ENCODE measurements at places on chromosomes 2 and 18.

GRCh38 chr2:71824436-71824835 is 323.2 kb downstream of the CYP26B1 start:
- no peaks in the 10 kb centered on the region for H3K27me3 ChIP-seq
- H3K4me1 ChIP-seq: no peaks in the 10 kb centered on the region
- no peak overlapping the region for H3K27ac ChIP-seq
- no peaks in the 10 kb centered on the region for H3K36me3 ChIP-seq
- no peak overlapping the region for H3K4me3 ChIP-seq
- DNase-seq: no peak

DNA sequence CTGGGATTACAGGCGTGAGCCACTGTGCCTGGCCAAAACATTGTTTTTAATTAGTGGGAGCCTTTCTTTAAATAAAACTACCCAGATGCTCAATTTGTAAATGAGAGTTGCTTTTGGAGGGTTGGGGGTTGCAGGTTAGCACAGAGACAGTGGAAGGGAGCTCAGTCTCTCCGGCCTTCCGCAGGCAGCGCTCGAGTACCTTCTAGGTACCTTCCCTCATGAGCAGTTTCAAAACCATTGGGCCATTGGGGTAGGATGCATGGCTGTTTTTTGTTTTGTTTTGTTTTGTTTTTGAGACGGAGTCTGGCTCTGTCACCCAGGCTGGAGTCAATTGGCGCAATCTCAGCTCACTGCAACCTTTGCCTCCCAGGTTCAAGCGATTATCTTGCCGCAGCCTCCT is 19.0 kb downstream of the SLC66A3 start:
- H3K27me3 ChIP-seq: no peaks in the 10 kb centered on the region
- peaks cover 4% of the 10 kb centered on the region for H3K4me1 ChIP-seq
- peaks cover 2% of the 10 kb centered on the region for H3K36me3 ChIP-seq
- H3K27ac ChIP-seq: no peak overlapping the region
- no peak overlapping the region for H3K4me3 ChIP-seq

DNA sequence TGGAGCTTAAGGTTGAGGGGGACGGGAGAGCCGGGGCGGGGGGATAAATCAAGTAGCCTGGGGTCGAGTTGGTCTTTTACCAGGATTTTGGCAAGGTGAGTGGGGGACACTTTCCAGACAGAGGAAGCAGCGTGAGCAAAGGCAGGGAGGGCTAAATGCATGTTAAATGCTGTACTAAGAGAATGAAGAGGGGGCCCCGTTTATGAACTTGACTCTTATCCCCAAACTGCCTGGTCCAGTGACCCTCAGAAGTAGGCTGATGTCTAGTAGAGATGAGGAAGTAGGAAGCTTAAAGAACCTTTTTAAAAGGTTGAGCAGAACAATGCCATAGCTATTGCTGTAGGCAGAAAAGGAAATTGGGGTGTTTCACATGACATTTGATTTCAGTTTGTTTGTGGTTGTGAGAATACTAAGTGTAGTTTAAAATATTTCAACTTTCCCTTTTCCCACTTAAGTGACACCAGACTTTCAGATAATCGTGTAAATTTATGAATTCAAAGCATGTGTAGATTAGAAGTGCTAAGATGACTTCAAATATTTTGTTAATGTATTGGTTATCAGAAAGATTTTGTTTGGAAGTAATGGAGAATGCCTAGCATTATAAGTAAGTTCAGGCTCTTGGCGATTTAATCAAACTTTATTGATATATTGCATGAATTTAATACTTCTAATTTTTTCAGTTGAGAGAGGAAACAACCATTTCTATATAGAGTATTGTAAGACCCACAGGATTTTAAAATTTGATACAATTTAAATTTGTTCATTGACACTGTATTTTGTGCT is 1.8 kb downstream of the REL start:
- DNase-seq: no peak
- no peaks in the 10 kb centered on the region for H3K36me3 ChIP-seq
- no peak overlapping the region for H3K4me3 ChIP-seq
- H3K27me3 ChIP-seq: no peaks in the 10 kb centered on the region
- peaks cover 4% of the 10 kb centered on the region for H3K4me1 ChIP-seq

- no peaks in the 10 kb centered on the region for H3K27me3 ChIP-seq
- H3K4me1 ChIP-seq: no peaks in the 10 kb centered on the region
- H3K36me3 ChIP-seq: no peaks in the 10 kb centered on the region
- DNase-seq: no peak
- H3K4me3 ChIP-seq: no peak overlapping the region
Measured at GRCh38 chr2:237306787-237307170, 107.2 kb downstream of the COL6A3 start.

GRCh38 chr2:202278944-202279343 is 13.4 kb downstream of the NOP58 start:
- DNase-seq: no peak
- no peaks in the 10 kb centered on the region for H3K4me1 ChIP-seq
- no peaks in the 10 kb centered on the region for H3K27me3 ChIP-seq
- H3K4me3 ChIP-seq: no peak overlapping the region
- no peak overlapping the region for H3K27ac ChIP-seq

- H3K27me3 ChIP-seq: no peaks in the 10 kb centered on the region
- H3K36me3 ChIP-seq: peaks cover 14% of the 10 kb centered on the region
- no peak overlapping the region for H3K4me3 ChIP-seq
- DNase-seq: no peak
- H3K4me1 ChIP-seq: no peaks in the 10 kb centered on the region
Measured at GRCh38 chr2:105309147-105309545, 20.4 kb downstream of the TGFBRAP1 start.

- H3K27me3 ChIP-seq: no peaks in the 10 kb centered on the region
- DNase-seq: no peak
- H3K4me1 ChIP-seq: peaks cover 5% of the 10 kb centered on the region
- H3K27ac ChIP-seq: no peak overlapping the region
- H3K36me3 ChIP-seq: no peaks in the 10 kb centered on the region
- H3K4me3 ChIP-seq: no peak overlapping the region
Measured at GRCh38 chr2:145957929-145958328, 1438.0 kb upstream of the ZEB2 start.

GRCh38 chr2:170878066-170878465 is 51.0 kb upstream of the GORASP2 start:
- no peaks in the 10 kb centered on the region for H3K27me3 ChIP-seq
- peak; percentile 83 for DNase-seq
- no peak overlapping the region for H3K27ac ChIP-seq
- H3K36me3 ChIP-seq: no peaks in the 10 kb centered on the region

DNA sequence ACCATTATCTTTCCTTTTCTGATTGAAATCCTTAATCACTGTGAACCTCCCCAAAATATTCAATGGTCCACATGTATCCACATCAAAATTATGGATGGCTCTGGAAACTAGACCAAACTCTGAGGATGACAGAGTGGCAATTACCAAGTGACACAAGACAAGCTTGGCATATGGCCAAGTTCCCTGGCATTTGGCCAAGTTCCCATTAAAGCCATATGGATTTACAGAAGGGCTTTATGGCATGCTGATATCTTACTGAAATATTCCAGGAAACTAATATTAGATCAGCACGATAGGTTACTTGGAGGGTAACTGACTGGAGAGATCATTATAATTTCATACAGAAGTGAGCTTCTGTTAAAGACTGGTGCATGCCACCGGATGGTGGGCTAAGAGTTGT is 21.9 kb upstream of the CERS6 start:
- no peak for DNase-seq
- no peak overlapping the region for H3K4me3 ChIP-seq
- no peak overlapping the region for H3K27ac ChIP-seq
- peaks cover 1% of the 10 kb centered on the region for H3K4me1 ChIP-seq
- no peaks in the 10 kb centered on the region for H3K27me3 ChIP-seq

DNA sequence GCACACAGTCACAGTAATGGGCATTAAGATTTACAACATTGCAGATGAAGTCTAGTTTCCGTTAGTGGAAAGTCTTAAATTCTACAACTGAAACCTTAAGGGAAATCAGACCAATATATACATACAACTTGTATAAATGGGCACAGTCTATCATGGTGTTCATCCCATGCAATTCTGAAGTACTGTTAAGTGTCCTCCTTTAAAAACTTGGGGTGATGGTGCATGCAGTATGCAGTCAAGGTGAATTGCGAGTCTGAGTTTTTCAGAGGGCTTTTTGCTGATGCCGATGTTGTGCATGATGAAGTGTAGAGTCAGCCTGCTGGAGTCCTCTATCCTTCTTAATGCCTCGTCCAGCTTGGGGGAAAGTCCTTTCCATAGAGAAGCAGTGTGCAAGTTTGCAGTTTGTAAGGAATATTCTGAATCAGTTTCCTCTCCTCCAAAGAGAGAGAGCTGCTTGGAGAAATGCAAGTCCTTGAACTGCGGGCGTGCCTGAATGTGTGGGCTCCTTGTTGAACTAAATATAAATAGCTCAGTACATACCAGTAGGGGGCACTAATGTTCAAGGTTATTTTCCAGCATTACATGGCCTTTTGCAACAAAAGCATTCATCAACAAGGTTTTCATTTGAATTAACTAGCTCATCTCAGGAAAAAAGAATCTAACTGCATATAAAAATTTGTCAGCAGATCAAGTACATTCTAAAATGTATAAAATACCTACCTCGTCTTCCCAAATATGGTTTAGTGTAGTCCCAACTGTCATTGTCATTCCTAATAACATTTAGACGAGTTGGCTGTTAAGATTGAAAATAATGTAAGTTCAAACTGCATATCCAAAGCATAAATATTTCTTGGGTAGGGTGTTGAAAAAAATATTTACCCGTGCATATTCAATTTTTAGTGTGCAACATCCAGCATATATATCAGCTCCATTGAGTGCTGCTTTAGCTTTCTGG is 21.3 kb downstream of the HNRNPLL start:
- no peaks in the 10 kb centered on the region for H3K4me1 ChIP-seq
- no peak overlapping the region for H3K27ac ChIP-seq

GRCh38 chr2:61534926-61535325 is 3.2 kb downstream of the XPO1 start:
- H3K27ac ChIP-seq: no peak overlapping the region
- no peak for DNase-seq
- peaks cover 3% of the 10 kb centered on the region for H3K4me1 ChIP-seq
- H3K4me3 ChIP-seq: no peak overlapping the region
- no peaks in the 10 kb centered on the region for H3K27me3 ChIP-seq

DNA sequence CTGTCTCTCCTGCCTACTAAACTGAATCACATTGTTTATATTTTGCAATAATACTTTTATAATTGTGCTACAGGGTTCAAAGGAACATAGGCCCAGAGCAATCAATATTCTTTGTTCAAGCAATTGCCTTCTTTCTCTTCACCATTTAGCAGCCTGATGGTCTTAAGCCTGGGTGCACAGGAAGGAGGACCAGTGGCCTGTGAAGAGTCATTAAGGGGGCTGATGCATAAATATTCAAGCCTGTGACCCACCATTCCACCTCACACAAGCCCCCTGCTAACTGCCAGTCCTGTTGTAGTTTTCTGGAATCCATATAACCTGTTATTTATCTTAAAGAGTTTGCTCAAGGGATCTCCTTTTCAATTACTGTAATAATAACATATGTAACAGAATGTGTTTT is 56.0 kb downstream of the ABCA12 start:
- no peak overlapping the region for H3K27ac ChIP-seq
- H3K27me3 ChIP-seq: no peaks in the 10 kb centered on the region
- DNase-seq: no peak
- no peaks in the 10 kb centered on the region for H3K4me1 ChIP-seq
- no peaks in the 10 kb centered on the region for H3K36me3 ChIP-seq
- H3K4me3 ChIP-seq: no peak overlapping the region

DNA sequence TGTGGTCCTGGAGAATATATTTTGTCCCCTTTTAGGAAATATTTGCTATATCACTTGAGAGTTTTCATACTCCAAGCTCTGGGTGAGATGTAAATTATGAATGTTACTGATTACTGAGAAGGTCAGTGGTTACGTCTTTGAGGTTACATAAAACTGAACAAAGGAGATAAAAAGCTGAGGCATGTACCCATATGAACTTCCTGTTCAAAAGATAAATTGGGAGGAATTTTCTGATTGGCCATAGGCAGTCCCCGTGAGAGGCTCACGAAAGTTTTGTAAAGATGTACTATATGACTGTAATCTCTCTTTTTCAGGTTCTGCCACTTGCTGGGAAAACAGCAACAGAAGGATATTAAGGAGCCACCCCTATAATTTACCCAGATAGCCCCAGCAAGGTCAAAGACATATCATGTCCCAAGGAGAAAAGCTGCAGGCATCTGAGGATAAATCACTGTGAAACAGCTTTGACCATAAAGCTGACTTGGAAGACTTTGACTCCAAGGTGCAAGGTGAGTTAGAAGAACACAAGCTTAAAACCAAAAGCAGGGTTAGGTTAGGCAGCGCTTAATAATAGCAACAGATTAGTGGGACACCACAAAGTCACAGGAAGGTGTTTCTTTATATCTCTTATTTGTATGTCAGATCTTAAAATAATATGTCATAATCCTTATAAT is 90.4 kb downstream of the OSBPL6 start:
- H3K4me3 ChIP-seq: no peak overlapping the region
- DNase-seq: no peak
- H3K27ac ChIP-seq: no peak overlapping the region
- H3K36me3 ChIP-seq: no peaks in the 10 kb centered on the region
- H3K4me1 ChIP-seq: peaks cover 4% of the 10 kb centered on the region
- no peaks in the 10 kb centered on the region for H3K27me3 ChIP-seq

GRCh38 chr2:27294928-27295327 is 12.7 kb downstream of the TRIM54 start:
- H3K4me1 ChIP-seq: no peaks in the 10 kb centered on the region
- DNase-seq: no peak
- H3K36me3 ChIP-seq: no peaks in the 10 kb centered on the region
- no peak overlapping the region for H3K4me3 ChIP-seq
- H3K27ac ChIP-seq: no peak overlapping the region

DNA sequence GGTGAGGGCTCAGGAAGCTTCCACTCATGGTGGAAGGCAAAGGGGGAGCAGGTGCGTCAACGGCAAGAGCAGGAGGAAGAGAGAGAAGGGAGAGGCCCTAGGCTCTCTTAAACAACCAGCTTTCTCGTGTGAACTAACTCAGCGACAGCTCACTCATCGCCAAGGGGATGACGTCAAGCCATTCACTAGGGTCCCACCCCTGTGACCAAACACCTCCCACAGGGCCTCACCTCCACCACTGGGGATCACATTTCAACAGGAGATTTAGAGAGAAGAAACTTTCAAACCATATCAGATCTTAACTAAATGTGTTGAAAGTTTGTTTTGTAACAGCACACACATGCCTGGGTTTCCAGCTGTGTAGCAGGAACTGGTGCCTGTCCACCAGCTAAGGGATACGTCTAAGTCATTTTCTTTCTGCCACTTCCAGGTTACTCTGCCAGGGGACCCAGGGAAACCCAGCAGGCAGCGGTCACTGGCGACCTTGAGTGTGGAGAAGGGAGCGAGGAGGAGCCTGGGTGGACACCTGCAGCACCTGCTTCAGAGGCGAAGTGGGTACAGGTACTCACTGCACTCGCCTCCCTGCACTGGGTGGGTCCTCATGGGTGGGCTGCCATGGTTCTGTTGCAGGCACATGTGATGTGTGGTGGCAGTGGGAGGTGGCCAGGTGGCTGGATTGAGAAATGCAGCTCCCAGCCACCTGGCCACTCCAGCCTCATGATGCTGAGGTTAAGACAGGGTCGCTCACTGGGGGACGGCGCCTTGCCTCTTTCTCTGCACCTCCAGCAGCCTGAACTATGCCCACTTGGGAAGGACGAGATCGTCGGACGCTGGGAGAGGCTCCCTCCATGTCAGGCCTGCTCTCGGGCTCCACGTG is 8.4 kb upstream of the GPC1 start:
- no peaks in the 10 kb centered on the region for H3K4me1 ChIP-seq
- no peaks in the 10 kb centered on the region for H3K27me3 ChIP-seq
- H3K36me3 ChIP-seq: no peaks in the 10 kb centered on the region
- H3K27ac ChIP-seq: no peak overlapping the region

- H3K36me3 ChIP-seq: no peaks in the 10 kb centered on the region
- no peaks in the 10 kb centered on the region for H3K4me1 ChIP-seq
- no peak for DNase-seq
- H3K27me3 ChIP-seq: no peaks in the 10 kb centered on the region
- H3K4me3 ChIP-seq: no peak overlapping the region
Measured at GRCh38 chr2:57869758-57870344, 176.8 kb upstream of the VRK2 start.
